ENCODE measurements at places on chromosomes 13 and 19.

GRCh38 chr13:50078231-50078894 is 63.1 kb downstream of the KCNRG start:
- DNase-seq = no peak

GRCh38 chr13:23921451-23921888 is 24.2 kb upstream of the C1QTNF9B start:
- peak; percentile 29 for DNase-seq

DNA sequence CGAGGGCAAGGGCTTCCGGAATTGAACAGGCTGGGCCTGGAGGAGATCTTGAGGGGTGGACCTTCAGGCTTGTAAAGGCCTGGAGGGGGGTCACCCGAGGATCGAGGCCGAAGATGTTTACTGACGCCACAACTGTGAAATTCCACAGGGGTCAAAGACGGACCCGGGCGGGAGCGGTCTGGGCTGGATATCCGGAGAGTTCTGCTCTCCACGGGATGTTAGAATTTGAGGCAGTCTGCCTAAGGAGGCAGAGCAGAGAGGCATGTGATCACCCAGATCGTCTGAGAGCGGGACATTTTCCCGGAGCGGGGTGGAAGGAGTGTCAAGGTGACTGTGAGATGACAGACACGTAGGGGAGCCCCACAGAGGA is 13.2 kb downstream of the KLHL26 start:
- no peak for DNase-seq

DNA sequence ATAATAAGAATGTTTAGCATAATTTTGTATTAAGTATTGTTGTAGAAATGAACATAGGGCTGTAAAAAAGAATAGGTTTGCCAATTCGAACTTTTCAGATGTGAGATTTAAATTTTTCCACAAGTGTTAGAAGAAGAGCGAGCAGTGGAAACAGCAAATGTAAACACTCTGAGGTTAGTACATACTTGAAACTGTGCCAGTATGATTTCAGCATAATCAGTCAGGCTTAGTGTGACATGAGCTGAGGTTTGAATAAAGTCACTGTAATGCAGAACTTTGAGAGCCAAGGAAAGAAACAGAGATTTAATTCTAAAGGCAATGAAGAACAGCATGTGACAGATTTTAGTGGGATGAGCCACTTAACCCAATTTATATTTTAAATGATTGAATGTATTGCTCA is 2166.4 kb downstream of the PCDH9 start:
- DNase-seq = peak; percentile 28

DNA sequence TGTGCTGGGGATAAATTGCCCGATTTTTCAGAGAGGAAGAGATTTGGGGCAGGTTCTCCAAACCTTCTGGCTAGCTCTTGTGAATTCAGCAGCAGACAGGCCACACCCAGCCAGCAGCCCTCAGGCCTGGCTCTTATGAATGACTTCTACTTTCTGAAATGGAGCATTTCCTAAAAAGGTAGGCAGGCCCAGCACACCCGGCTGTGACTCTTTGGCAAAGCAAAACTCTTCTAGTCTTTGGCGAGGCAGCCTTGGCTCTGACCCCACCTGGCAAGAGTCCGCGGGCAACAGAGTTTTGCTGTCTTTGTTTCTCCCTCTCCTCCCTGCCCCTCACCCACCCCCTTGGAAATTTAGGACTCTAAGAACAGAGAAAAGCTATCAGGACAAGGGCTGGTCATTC is 221.2 kb downstream of the ZNF536 start:
- DNase-seq = no peak

DNA sequence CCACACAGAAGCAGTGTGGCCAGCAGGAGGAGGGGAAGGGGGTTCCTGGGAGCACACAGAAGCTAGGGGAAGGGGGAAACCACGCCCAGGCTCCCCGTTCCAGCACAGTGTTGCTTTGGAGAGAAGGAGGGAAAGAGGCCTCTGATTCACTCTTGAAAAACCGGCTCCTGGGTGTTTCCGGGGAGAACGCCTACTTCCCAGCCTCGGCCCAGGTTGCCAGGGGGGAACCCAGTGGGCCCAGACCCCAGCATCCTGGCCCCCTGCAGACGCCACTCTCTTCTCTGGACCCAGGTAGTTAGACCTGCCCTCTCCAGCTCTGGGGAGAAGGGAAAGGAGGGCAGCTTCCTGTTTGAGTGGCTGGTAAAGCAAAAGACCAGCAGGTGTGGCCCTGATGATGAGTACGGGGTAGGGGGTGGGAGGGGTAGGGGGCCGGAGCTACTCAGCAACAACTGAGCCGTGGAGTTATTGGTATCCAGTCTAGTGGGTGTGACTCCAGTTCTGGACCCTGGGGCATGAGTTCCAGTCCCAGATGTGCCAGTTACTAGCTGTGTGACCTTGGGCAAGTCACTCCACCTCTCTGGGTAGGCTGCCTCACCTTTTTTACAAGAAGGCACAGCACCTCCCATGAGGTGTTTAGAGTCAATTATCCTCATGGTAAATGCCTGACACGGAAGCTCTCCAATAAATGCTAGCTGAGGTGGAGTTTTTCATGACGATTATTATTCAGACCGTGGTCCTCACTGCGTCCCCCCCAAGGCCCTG is 836 bp downstream of the GIPC1 start:
- DNase-seq = no peak

DNA sequence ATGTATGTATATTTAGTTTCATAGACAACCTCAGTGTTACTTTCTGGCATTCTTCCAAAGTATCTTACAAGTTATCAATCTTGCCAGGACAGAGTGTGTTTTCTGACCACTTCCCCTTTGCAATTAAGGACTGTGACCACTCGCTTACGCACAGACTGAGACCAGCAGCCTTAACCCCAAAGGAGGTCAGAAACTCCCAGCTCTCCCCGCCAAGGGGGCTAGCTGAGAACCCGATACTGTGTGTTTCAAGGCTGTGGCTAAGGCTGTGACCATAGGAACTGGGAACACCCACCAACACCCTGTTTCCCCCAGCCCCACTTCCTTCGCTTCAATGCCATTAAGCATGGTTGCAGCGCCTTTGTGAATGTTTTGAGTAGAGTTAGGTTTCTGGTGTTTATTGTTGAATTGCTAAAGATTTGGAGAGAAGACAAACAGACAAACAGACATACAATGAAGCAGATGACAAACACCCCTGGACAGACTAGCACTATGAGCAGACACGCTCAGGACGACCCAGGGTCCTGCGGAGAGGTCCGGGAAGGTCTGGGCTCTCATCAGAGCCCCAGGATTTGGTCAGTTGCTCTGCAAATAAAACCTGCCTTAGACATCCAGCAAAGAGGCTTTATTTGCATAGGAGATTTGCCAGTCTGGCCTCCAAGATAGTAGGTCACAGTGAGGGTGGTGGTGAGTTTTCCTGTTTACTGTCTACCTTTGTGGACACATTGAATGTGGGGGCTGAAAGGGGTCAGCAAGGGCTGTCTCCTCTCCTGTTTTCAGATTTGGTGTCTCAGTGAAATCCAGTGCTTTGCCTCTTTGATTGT is 25.0 kb upstream of the TNFSF11 start:
- DNase-seq = no peak

GRCh38 chr13:49936968-49937273 is 781 bp upstream of the SPRYD7 start:
- DNase-seq = no peak

- DNase-seq = no peak
These were observed 86.2 kb upstream of the HTR2A start for GRCh38 chr13:46982856-46983582.

- DNase-seq = no peak
These were observed 63.4 kb downstream of the INSR start for GRCh38 chr19:7230826-7231225.

- DNase-seq = no peak
These were observed 503.9 kb downstream of the GPC5 start for GRCh38 chr13:91902291-91902690.

DNA sequence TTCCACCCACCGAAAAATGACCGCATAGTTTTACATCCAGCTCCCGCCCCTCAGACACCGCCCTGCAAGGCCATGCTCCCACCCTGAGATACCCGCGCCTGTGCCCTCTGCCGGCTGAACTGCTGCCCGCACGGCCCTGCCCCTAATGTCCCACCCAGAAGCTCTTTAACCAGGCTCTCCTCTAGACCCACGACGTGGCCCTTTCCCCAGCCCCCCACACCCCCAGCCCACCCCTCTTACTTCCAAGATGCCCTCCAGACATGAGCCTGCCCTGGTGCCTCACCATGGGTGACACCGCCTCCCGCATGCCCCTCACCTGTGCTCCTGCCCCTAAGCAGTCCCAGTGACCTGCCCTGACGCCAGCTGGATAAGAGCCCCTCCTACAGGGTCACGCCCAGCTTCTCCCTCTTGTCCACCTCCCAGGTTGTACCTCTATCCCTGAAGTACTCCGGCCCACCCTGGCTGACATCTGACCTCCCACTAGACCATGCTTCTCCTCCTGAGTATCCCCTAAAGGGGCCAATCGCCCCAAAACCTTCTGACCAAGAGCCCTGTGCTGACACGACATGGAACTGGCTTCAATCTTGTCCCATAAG is 51.2 kb downstream of the COLGALT1 start:
- no peak for DNase-seq

- DNase-seq = no peak
These were observed 128.8 kb downstream of the NHLRC3 start for GRCh38 chr13:39167018-39167417.

DNA sequence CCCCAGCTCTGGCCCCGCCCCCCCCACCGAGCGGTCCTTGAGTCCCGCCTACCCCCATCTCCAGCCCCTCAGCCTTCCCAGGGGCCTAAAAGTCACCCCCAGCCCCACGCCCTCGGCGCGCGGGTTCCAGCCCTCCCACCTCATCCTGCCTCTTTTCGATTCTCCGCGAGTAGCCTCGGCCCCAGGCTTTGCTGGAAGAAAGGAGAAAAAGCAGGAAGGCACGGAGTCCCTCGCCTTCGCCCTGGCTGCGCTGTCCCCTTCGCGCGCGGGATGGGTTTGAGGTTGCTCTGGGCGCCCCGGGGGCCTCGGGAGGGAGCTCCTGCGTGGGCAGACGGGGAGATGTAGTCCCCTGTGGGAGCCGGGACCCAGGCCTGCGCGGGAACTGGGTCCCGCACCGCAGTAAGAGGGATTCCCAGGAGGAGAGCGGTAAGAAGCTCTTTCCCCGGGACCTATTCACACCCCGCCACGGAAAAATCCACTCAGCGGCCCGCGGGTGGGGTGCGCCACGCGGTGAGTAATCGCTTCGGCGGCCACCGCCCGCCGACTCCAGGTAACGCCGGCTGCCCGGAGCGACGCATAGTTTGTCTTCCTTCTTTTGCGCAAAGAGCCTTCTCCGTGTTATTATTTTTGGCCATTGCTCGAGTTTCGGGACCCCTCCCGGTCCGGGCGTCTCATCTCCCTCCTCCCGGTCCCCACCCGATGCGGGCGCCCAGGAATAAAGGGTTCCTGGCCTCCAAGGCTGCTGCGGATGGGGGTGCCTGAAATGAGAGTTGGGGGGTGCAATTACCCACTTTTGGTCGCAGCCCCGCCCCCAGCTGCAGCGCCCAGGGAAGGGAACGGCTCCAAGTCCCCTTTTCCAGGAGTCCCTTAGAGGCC is 865 bp upstream of the CRLF1 start:
- no peak for DNase-seq

DNA sequence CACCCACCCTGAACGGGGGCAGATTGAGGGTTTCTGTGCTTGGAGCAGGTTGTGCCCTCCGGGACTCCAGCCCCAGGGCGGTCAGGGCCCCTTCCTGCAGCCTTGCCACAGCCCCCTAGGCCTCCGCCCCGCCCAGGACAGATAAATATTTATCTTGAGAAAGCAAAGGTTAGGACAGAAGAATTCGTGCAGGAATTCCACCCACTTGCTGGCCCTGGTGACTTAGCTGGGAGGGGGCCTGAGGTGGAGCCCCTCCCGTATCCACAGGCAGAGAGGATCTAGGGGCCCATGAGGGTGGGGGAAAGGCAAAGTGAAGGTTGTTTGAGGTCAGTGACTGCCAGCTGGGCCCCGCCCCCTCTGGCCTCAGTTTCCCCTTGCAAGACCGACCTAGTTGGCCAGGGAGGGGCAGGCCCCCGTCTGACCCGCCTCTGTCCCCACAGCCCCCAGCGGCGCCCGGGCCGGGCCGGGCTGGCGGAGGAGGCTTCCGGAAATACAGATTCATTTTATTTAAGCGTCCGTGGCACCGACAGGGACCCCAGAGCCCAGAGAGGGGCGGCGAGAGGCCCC is 5.2 kb downstream of the MIDN start:
- DNase-seq = peak; percentile 54

DNA sequence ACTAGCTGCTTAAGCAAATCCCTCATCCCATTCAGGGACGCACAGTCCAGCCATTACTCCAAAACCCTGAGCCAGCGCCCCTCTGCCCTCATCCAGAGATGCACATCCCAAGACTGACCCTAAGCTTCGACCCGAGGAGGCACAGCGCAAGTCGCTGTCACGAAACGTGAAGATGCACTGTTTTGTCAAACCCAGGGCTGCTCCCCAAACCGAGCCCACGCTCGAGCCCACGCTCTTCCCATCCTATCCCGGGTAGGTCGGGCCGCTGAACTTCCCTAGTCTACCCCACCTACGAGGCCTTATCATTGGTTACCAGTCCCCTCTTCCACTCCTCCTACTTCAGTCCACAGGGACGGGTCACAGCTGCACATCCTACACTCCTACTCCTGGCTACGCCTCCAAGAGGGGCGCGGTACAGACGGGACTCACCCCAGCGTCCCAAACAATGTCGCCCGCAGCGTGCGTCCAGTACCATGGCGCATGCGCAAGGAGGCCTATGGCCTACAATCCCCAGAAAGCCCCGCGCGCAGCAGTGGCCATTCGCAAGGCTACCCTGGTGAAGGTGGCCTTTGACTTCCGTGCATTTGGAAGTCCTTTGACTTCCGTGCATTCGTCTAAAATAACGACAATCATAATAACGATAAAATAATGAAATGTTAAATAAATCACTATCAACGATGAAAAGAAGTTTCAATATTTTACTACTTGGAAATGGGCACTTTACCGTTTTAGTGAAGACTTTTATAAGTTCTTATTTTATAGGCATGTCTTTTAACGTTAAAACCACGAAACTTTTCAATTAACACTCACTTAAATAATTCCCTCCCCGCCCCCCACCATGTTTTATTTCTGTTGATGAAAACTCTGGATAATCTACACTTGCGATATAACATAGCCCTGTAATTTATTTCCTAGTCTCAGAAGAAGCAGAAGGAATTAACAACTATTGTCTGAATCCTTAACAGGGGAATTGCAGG is at the start of gene ZNF285:
TSS of gene ZNF285 (minus strand) at position 470 of the 977 bp plus-strand sequence. CDS start 4,395 bp downstream, outside the sequence.
- DNase-seq = no peak

DNA sequence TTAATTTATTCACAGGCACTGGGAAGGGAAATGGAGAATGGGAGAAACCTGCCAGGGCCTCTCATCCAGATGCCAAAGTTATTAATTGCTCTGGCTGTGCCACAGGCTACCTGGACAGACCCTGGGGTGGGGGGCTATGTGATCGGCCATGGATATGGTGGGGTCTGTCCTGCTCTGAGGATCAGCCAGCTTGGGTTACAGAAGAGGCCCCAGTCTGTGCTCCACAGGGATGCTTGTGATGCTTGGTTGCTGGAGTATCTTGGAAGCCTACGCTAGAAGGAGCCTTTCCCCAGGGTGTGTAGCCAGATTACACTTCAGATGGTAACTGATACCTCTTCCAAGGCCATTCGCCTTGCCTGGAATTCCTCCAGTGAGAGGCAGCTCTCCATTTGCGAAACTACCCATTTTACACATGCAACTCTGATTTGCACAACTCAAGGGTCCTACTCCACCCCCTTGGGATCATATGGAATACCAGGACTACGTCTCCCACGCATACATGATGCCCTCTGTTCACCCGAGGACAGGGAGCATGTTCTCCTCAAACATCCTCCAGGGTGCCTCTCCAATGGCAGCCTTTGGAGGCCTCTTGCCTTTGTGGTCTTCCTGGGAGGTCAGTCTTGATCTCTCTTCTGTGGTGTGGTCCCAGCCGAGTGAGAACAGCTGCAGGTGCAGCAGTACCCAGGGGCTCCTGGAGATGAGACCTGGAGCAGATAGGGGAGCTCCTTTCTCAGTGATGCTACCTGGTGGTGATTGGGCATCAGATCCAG is 186.6 kb upstream of the TSHZ3 start:
- no peak for DNase-seq

- DNase-seq = no peak
These were observed 428.5 kb downstream of the GPC6 start for GRCh38 chr13:93655154-93655553.
